Fibroblast of skin of scalp (primary cell): ENCODE measurements at places on chromosomes 7 and 10.
A peak's percentile ranks its signal among the peaks of the same experiment; 100 is the strongest.

DNA sequence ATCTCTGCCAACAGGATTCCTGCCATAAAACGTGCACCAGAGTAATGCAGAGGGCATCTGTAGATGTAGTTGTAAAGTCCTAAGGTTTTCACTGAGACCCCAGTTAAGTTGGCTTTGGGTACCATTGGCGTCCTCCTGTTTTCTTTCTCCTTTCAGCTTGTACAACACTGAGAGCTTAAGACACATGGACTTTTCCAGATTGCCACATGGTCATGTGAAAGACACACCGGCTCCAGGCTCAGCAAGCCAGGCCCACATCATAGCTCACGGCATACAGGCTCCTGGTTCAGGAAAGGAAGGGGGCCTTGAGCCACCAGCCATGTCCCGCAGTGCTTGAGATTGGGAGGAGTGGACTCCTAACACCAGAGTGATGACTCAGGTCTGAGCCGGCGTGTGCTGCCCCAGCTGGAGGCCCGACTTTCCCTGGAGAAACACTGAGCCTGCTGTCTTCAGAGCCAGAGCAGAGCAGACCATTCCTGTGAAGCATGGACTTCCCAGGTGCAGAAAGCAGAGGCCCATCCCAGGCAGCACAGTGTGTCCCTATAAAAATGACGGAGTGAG, 252.7 kb downstream of the PRPF18 start:
- DNase-seq: peak; percentile 86

DNA sequence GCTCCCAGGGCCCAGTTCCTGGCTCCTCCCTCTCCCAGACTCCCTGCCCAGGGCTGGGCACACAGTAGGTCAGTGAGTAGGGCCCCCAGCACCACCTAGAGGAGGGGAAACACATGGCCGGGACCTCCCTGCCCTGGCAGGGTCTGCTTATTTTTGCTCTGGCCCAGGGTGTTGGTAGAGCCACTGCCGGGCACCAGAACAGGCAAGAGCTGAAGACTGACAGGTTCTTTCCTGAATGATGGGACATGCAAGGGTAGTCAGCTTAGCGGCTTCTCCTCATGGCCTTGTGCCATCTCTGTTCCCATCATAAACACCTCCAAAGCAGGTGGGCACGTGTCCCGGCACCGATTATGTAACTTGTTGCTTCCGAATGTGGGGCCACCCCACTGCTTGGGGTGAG, 86.5 kb downstream of the NEURL1 start:
- DNase-seq: no peak

- DNase-seq: no peak
Observed at GRCh38 chr7:19390795-19391194, 245.6 kb upstream of the FERD3L start.

DNA sequence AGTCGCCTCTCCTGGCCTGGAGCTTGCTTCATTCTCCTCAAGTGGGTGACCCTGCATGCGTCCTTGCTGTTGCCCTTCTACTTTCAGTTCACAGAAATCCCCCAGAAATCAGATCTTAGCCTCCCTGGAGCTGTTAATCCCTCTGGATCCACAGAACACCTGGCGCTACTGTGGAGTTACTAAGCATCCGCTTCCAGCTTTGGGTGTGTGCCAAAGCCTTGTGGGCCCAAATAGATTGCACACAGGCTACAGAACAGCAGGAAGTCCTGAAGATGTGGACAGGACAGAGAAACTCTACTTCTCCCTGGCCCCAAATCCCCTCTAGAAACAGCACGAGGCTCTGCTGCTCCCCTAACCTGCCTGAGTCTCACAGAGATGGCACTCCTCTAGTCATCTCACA, 36.6 kb upstream of the PDLIM1 start:
- DNase-seq: peak; percentile 60

DNA sequence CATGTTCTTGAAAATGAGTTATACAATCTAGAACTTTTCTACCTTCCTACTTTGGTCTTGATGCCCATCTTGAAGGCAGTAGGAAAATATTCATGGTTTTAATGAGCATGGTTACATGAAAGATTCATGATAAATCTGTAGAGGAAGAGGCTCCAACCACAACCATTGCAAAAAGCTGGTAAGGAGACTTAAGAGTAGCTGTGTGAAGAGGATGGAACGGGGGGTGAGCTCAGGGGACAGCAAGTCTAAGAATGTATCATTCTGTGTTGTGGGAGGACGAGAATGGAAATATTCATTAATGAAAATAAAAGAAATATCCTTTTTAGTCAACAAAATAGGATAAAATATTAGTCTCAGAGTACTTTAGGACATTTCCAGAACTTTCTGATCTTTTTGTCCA, 81.1 kb downstream of the BMPER start:
- DNase-seq: peak; percentile 53

GRCh38 chr10:6390213-6390845, 187.6 kb downstream of the PFKFB3 start:
- no peak for DNase-seq

DNA sequence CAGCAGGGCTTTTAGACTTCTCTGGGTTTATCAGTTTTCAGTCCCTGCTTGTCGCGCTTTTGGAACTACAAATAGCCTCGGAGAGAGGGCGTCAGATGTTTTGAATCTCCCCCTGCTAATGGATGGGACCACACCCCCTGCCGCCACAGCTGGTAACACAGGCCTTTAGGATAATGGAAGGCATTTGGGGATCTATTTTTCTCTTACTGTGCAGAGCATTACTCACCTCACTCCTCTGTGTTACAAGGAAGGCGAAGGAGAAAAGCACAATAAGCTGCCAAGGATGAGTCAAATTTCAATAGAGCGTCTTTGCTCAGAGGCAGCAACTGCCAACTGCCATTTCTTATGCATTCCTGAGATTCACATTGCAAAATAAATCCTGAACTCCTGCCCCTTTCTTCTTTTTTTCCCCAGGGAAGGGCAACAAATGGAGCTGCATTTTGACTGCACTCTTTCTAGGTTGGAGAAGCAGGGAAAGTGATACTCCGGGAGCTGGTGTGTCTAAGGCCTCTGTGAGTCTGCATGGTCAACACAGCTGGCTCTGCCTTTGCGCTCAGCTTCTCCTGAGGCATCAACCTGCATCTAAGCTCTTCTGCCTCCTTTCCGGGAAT, 31.5 kb upstream of the SMNDC1 start:
- peak; percentile 97 for DNase-seq

- DNase-seq: peak; percentile 55
Observed at GRCh38 chr10:74164716-74165529, 13.9 kb downstream of the ADK start.

- DNase-seq: no peak
Observed at GRCh38 chr10:102841827-102842345, 4.7 kb upstream of the CYP17A1 start.

DNA sequence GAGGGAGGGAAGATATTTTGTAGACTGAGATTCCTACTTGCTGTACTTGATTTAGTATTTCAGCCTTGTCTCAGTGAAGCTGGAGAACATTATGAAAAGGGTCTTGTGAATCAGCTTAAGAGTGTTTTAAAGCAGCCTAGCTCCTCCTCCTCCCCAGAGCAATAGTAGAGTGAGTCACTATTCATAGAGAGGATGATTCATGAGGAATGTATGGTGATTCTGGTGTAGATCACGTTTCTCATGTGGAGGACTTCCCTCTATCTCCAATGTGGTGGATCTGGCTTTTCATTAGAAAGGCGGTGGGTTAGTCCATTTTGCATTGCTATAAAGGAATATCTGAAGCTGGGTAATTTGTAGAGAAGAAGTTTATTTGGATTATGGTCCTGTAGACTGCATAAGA, 340.1 kb upstream of the CHRM2 start:
- peak; percentile 86 for DNase-seq

DNA sequence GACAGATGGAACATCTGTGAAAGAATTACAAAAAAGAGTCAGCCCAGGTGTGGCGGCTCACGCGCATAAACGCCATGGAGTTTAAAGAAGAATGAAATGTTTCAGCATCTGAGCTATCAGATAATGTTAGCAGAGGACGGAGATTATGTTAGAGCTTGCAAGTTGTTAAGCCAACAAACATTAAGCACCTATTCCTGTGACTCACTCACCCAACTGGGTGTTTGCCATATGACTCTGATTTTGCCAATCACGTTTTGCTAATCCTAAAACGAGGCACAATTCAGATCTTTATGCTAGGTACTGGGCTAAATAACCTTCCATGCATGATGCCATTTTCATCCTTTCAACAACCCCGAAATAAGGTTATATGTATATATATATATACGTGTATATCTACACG, 29.0 kb upstream of the CCNY start:
- no peak for DNase-seq

- no peak for DNase-seq
Observed at GRCh38 chr10:85673270-85673669, 693.3 kb downstream of the GRID1 start.

- DNase-seq: no peak
Observed at GRCh38 chr10:84241185-84241790, at the start of gene LRIT1. Gene LRIT1, minus strand, starts transcription at chr10:84241546. Its CDS starts 107 bp downstream, at chr10:84241439.

- no peak for DNase-seq
Observed at GRCh38 chr10:52053497-52053896, 260.6 kb upstream of the DKK1 start.

DNA sequence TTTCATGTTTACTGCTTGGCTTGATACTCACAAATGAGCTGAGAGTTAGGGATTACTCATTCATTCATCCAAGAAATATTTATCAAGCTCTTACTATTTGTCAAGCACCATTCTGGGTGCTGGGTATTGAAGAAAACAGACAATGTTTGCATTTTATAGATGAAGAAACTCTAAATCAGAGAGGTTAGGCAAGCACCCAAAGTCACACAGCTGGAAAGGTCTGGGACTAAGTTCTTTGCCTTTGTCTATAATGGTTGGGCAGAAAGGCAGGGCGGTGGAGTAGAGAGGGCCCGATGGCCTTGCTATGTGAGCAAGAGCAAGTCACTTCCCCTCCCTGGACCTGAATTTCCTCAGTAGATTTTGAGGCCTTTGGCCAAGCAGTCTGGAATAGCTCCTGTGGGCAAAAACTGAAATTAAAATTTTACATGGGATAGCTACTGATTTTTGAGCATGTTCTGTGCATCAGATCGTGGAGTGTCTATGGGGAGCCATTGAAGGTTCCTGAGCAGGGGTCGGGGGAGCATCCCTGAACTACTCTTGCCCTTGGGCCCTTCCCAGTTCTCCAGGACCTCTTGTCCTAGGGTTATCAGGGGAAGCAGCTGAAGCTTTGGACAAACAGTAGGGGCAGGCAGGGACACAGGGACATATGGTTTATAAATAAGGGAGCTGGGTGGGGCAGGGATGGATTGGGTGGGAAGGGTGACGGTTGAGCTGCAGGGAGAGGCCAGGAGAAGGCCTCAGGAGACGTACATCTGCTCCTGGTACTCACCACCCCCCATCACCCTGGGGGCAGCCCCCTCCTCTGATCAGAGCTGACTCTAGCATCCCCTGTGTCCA, 23.3 kb downstream of the AQP1 start:
- no peak for DNase-seq

- no peak for DNase-seq
Observed at GRCh38 chr10:78540355-78541076, 506.9 kb downstream of the RPS24 start.

DNA sequence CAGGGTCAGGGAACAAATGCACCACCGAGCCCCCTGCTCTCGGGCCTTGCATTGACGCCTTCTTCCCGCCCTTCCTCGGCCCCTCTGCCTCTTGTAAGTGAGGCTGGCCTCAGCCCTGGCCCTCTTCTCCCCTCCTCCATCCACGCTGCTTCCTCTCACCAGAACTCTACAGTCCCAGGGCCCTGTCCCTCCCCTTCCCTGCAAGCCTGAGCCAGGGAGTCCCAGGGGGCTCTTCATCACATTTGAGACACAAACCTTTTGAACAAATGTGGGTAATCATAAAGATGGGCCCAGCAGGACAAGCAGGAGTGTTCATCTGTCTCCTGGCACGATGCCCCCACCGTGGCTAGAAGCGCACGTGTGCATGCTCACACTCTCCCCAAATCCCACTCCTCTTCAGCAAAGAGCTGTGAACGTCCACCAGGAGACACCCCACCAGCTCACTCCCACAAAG, 57.7 kb downstream of the SLIT1 start:
- no peak for DNase-seq
